ENCODE measurements at places on chromosomes 16 and 17. TPM values are rescaled to one million over a fixed set of nuclear protein-coding genes. Genes with fewer than 3 reads are reported as not detected.

DNA sequence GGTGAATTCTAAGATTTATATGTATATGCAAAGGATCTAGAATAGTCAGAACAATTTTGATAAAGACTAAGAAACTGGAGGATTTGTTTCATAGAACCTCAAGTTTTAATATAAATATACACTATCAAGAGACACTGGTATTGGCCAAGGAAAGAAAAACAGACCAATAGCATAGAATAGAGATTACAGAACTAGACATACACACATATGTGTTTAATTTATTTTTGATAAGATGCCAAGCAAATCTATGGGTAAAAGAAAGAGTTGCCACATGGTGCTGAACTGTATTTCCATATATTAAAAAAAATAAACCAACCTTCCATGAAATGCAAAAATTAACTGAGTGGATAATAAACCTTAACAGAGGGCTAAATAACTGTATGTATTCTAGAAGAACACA is 27.9 kb upstream of the LRRC37A3 start:
- H3K4me1 ChIP-seq = no peaks in the 10 kb centered on the region
- no peaks in the 10 kb centered on the region for H3K36me3 ChIP-seq
- DNase-seq = no peak
- no peaks in the 10 kb centered on the region for H3K27me3 ChIP-seq

- H3K4me1 ChIP-seq = peaks cover 17% of the 10 kb centered on the region
- peak overlapping the region; percentile 65 for H3K27ac ChIP-seq
- no peak overlapping the region for H3K4me3 ChIP-seq
- H3K27me3 ChIP-seq = no peaks in the 10 kb centered on the region
- H3K36me3 ChIP-seq = peaks cover 6% of the 10 kb centered on the region
These were observed 50.4 kb downstream of the OR1D5 start for GRCh38 chr17:3012926-3013581.

GRCh38 chr17:33602981-33603380 is 309.9 kb upstream of the ASIC2 start:
- H3K36me3 ChIP-seq = no peaks in the 10 kb centered on the region
- no peaks in the 10 kb centered on the region for H3K27me3 ChIP-seq
- no peak overlapping the region for H3K27ac ChIP-seq
- no peak for DNase-seq
- no peak overlapping the region for H3K4me3 ChIP-seq

DNA sequence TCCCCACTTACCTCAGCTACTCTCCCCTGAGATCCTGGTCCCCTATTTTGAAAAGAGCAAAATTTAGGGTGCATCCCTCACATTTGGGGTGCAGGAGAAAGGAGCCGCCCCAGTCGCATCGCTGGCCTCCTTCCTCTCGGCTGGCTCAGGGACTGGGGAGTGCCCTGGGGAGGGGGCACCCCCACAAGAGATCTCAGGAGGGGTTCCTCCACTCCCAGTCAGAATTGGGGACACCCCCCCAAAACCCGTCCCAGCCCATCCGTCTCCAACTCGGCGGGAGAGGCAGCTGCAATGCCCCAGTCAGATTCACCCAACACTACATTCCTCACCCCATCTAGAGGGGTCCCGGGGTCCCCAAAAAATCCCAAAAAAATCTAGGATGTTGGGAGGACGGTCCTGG is 3.5 kb upstream of the BCL6B start:
- H3K27ac ChIP-seq = no peak overlapping the region
- H3K36me3 ChIP-seq = no peaks in the 10 kb centered on the region
- no peak overlapping the region for H3K4me3 ChIP-seq
- H3K27me3 ChIP-seq = no peaks in the 10 kb centered on the region
- DNase-seq = no peak

DNA sequence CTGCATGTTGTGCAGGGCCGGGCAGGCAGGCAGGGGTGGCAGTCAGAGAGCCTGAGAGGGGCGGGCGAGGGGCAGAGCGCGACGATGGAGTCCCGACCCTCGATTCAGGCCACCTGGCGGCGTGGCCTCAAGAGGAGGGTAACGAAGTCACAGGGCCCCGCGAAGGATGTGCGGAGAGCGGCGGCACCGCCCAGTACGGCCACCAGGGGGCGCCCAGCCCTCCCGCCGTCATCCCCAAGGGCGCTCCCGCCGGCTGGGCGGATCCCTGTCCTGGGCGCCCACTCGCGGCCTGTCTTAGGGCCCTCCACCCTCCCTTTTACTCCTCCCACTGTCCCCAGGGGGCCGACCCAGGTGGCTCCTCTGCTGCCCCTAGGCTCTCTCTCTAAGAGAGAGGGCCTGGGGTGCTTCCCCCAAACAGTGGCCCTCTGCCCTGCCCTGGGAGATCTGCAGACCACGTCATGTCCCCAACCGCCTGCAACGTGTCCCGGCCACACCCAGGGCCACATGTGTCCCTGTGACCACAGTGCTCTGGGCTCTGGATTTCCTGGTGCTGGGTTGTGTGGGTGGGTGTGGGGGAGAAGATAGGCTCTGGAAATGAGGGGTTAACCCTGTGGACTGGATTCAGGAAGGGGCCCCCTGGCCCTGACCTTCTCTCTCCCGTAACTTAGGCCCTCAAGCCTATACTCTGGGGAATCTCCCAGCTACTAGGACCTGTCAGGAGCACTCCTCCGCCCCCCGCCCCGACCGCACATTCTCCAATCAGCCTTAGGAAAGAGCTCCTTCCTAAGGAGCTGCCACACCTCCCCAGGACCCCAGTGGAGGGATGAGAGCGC is 5.9 kb downstream of the DPEP2 start:
- no peak overlapping the region for H3K27ac ChIP-seq
- peak; percentile 94 for DNase-seq
- H3K36me3 ChIP-seq = no peaks in the 10 kb centered on the region
- no peaks in the 10 kb centered on the region for H3K27me3 ChIP-seq
- peaks cover 32% of the 10 kb centered on the region for H3K4me1 ChIP-seq

DNA sequence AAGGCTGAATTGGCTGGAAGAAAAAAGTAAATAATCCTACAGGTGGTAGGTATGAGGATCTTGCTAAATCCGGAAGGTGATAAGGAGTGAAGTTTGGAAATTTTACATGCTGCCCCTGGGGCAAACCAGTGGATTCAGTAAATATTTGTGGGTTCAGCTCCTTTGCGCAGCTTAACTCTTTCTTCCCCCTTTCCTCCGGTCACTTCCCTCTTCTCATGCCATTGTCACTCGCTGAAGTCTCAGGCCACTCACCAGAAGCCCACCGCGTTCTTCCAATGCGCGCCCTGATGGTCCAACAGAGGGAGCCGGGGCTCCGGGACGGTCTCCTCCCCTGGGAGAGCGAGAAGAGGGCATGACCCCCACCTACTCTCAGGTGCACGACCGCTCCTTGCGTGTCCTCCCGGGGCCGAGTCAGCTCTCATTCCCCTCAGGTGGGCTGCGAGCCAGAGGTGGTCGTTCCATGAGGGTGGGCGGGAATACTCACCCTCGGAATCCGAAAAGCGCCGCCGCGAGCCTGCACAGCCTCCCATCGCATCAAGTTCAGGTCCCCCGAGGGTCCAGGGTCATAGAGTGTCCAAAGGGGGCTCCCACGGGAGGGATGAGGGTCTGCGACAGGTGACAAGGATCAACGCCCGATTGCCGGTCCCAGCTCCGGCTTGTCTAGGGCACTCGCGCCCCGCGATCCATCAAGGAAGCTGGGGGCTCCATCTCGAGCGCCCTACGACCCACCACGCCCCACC is 474 bp downstream of the CLN3 start:
- no peaks in the 10 kb centered on the region for H3K36me3 ChIP-seq
- peaks cover 34% of the 10 kb centered on the region for H3K4me1 ChIP-seq
- DNase-seq = peak; percentile 63
- peak overlapping the region; percentile 81 for H3K4me3 ChIP-seq
- no peaks in the 10 kb centered on the region for H3K27me3 ChIP-seq

DNA sequence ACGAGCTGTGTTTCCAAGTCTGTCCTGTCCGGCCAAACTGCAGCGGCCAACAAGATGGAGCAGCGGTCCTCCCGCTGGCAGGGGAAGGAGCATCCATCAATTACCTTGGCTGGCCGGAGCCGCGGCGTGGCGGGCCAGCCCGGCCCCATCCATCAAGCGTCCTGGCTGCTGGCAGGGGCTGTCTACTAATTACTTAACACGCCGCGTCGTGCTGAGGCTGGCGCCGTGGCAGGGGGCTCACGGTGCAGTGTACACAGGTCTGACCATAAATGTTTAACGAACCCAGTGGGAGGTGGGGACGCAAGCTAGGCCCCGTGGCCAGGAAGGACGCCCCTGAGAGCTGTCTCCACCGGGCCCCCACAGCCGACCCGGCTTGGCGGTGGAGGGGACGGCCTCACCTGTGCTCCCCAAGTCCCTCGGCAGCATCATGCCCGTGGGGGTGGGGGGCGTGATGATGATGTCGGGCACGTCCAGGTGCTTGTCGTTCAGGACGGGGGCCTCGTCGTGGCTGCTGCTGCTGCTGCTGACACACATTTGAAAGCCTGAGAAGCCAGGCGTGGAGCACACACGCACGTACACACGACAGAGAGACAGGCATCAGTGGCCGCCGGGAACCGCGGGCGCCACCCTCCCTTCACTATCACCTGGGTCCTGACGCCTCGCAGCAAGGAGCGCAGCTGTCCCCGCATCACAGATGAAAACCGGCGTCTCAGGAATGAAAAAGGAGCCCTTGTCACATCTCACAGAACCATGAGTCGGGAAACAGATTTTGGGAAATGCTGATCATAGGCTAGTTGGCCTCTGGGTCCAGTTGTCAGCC is 21.2 kb upstream of the GINS2 start:
- H3K4me3 ChIP-seq = no peak overlapping the region
- H3K4me1 ChIP-seq = no peaks in the 10 kb centered on the region
- no peak overlapping the region for H3K27ac ChIP-seq
- H3K27me3 ChIP-seq = no peaks in the 10 kb centered on the region

DNA sequence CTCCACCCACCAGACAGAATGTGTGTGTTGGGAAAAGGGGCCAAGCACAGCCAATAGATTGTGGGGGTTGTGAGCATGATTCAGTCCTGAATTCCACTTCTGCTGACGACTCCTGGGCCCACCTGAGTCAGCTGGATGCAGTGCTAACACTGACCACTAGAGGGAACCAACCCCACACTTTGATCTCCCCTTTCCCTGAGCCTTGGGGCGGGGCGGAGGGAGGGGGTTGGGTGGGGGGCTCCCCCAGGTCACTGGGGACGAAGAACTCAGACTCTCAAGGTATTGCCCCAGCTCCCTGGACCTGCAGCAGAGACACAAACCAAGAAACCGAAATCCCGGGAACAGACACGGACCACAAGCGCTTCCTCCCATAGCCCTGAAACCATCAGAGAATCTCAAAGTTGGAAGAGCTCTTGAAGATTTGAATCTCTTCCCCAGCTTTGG is 621 bp upstream of the CSHL1 start:
- H3K36me3 ChIP-seq = no peaks in the 10 kb centered on the region
- no peak overlapping the region for H3K27ac ChIP-seq
- DNase-seq = peak; percentile 86
- no peak overlapping the region for H3K4me3 ChIP-seq
- peaks cover 24% of the 10 kb centered on the region for H3K4me1 ChIP-seq

- no peaks in the 10 kb centered on the region for H3K4me1 ChIP-seq
- H3K27me3 ChIP-seq = no peaks in the 10 kb centered on the region
- H3K4me3 ChIP-seq = no peak within 1 kb of the TSS
- H3K36me3 ChIP-seq = no peaks in the 10 kb centered on the region
- no peak for DNase-seq
- no peak within 1 kb of the TSS for H3K27ac ChIP-seq
These were observed at the start of gene ANKS4B for GRCh38 chr16:21233521-21234150. TSS of gene ANKS4B (plus strand) at chr16:21233699. CDS start at chr16:21233738, 39 bp downstream.

DNA sequence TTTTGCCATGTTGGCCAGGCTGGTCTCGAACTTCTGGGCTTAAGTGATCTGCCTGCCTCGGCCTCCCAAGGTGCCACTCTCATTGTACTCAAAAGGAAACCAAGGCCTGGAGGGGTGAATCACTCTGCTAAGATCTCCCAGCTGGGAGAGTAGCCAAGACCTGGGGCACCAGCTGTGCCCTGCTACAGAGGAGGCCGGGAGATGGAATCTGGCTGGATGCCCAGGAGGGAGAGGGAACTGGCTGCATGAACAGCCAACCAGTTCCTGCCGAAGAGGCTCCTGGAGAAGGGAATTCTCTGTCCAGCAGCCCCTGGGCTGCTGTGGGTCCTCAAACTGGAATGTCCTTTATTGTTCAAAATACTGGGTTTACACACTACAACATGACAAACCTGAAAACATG is 238.7 kb upstream of the CIBAR2 start:
- H3K4me3 ChIP-seq = no peak overlapping the region
- H3K27me3 ChIP-seq = no peaks in the 10 kb centered on the region
- DNase-seq = no peak
- H3K36me3 ChIP-seq = no peaks in the 10 kb centered on the region
- no peaks in the 10 kb centered on the region for H3K4me1 ChIP-seq
- H3K27ac ChIP-seq = no peak overlapping the region

- DNase-seq = no peak
- no peak overlapping the region for H3K27ac ChIP-seq
- H3K4me3 ChIP-seq = no peak overlapping the region
- H3K36me3 ChIP-seq = peaks cover 9% of the 10 kb centered on the region
These were observed 19.1 kb downstream of the UNC13D start for GRCh38 chr17:75825149-75825552.

- H3K27ac ChIP-seq = no peak overlapping the region
- 0 out of 2 replicates have a peak, but pooled peaks cover 3% of the 10 kb centered on the region for H3K27me3 ChIP-seq
- DNase-seq = no peak
- no peak overlapping the region for H3K4me3 ChIP-seq
- no peaks in the 10 kb centered on the region for H3K36me3 ChIP-seq
These were observed 473.9 kb downstream of the PMP22 start for GRCh38 chr17:14791221-14791620.

GRCh38 chr17:38554430-38555350 is 51.1 kb downstream of the SRCIN1 start:
- no peak for DNase-seq
- no peaks in the 10 kb centered on the region for H3K36me3 ChIP-seq
- H3K27me3 ChIP-seq = no peaks in the 10 kb centered on the region
- no peak overlapping the region for H3K27ac ChIP-seq
- no peak overlapping the region for H3K4me3 ChIP-seq

- DNase-seq = peak; percentile 43
- H3K4me3 ChIP-seq = no peak overlapping the region
- no peaks in the 10 kb centered on the region for H3K27me3 ChIP-seq
- no peaks in the 10 kb centered on the region for H3K4me1 ChIP-seq
- H3K36me3 ChIP-seq = no peaks in the 10 kb centered on the region
These were observed 206.1 kb downstream of the HAPSTR1 start for GRCh38 chr16:9297437-9298113.

KCNJ2 gene
- not detected for total RNA-seq

TMED6 gene
- not detected for total RNA-seq

CLEC19A gene
- not detected for total RNA-seq

ARHGAP44 gene
- 24.6 TPM for total RNA-seq

TBKBP1 gene
- 0.25 TPM for total RNA-seq

MMP28 gene
- total RNA-seq = not detected

MYO15B gene
- total RNA-seq = 8.0 TPM

ZNF205 gene
- total RNA-seq = not detected

CA5A gene
- not detected for total RNA-seq
